RWPE2 (cell line): ENCODE measurements at places on chromosomes 3 and 15.
A peak's percentile ranks its signal among the peaks of the same experiment; 100 is the strongest.

DNA sequence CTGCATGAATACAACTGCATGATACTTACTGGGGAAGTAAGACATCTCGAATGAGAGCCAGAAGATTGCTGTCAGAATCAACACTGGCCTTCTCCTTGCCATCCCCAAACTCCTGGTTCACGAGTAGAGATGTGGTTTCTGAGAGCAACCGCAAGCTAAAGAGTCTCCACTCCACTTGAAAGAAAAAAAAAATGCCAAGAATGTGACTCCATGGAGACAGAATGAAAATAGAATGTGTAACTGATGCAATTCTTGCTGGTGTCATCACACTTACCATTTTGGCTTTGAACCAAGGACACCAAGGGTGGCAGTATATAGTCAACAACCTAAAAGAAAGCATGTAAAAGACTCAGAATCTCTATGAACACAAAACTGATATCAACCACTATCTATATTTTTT, 280.4 kb downstream of the ULK4 start:
- H3K4me1 ChIP-seq: peaks cover 5% of the 10 kb centered on the region
- no peak overlapping the region for H3K4me3 ChIP-seq
- H3K36me3 ChIP-seq: no peaks in the 10 kb centered on the region
- H3K27ac ChIP-seq: no peak overlapping the region
- H3K27me3 ChIP-seq: no peaks in the 10 kb centered on the region
- DNase-seq: no peak

DNA sequence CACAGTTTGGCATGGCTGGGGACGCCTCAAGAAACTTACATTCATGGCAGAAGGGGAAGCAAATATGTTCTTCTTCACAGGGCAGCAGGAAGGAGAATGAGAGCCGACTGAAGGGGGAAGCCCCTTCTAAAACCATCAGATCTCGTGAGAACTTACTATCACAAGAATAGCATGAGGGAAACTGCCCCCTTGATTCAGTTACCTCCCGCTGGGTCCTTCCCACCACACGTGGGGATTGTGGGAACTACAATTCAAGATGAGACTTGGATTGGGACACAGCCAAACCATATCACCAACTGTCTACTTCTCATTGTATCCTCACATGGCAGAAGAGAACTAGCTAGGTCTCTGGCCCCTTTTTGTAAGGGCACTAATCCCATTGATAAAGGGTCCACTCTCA, 30.5 kb downstream of the CCDC32 start:
- H3K4me3 ChIP-seq: no peak overlapping the region
- H3K36me3 ChIP-seq: no peaks in the 10 kb centered on the region
- DNase-seq: no peak

DNA sequence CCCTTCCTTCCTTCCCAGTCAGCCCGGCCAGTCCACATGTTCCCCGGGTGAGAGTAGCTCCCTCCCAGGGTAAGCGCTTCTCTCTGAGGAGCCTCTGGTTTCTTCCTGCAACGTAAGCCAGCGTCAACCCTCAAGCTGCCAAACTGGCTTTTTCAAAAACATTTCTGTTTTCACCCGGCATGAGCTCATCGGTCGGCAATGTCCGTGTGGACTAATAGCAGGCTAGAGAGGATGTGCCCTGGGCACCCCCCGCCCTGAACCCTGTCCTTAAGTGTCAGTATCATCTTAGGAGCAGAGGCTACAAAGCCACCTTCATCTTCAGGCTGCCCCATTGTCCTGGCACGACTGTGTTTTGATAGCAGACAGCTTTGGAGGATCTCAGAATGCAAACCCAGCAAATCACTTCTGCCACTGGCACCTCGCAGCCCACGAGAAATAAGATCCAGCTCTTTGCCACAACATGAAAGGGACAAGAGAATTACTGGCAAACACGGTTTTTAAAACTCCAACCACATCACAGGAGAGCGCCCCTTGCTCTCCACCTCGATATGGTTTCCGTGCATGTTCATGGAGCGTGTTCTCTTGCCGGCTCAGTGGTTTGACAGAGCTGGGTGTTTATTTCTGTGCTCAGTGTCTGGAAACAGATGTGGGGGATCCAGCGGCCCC, 9.9 kb downstream of the ALDH1A3 start:
- no peak overlapping the region for H3K4me3 ChIP-seq
- H3K27ac ChIP-seq: peak overlapping the region; percentile 30
- H3K4me1 ChIP-seq: peaks cover 12% of the 10 kb centered on the region
- peaks cover 100% of the 10 kb centered on the region for H3K36me3 ChIP-seq
- DNase-seq: peak; percentile 70

DNA sequence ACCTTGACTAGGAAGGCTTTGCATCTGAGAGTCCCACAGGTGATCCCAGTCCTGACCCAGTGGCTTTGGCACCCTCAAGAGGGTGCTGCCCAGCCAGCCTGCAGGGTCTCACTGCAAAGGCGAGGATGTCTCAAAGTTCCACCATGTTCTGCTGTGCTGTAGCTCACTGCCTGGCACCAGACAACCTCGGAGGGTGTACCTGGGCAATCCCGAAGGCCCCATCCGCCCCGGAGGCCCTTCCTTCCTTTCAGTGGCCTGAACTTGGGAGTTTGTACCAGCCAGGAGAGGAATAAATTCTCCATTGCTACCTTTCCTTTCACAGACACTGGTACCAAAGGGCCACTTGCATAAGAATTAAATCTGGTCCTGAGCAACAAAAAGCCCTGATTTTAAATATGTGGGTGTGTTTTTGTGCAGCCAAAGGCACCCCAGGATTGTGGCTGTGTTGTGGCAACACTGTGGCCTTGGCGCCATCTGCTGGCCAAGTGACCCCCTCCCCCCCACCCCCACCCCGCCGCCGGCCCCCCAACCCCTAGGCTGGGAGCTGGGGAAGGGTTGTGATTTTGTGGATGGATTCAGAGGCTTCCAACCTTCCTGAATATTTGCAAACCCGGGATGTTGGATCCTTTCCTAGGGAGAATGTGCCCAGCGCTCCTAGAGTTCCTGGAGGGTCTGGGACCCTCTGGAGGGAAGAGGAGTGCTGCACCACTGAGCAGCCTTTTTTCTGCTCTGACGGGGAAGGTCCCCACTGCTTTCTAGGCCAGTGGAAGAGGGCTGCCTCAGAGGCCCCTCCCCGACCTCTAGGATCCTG, 9.7 kb upstream of the PTPN23 start:
- H3K4me1 ChIP-seq: no peaks in the 10 kb centered on the region
- no peaks in the 10 kb centered on the region for H3K36me3 ChIP-seq
- no peak overlapping the region for H3K27ac ChIP-seq
- H3K4me3 ChIP-seq: no peak overlapping the region

GRCh38 chr3:117019082-117019713, 309.6 kb downstream of the TUSC7 start:
- H3K27me3 ChIP-seq: peaks cover 4% of the 10 kb centered on the region
- no peak overlapping the region for H3K4me3 ChIP-seq
- no peak for DNase-seq
- H3K27ac ChIP-seq: no peak overlapping the region
- no peaks in the 10 kb centered on the region for H3K36me3 ChIP-seq

- H3K27ac ChIP-seq: no peak overlapping the region
- peaks cover 99% of the 10 kb centered on the region for H3K36me3 ChIP-seq
- H3K27me3 ChIP-seq: no peaks in the 10 kb centered on the region
- H3K4me1 ChIP-seq: peaks cover 18% of the 10 kb centered on the region
- H3K4me3 ChIP-seq: no peak overlapping the region
These were observed 8.1 kb downstream of the WDR82 start for GRCh38 chr3:52270252-52270754.

- no peaks in the 10 kb centered on the region for H3K27me3 ChIP-seq
- H3K27ac ChIP-seq: no peak overlapping the region
- no peaks in the 10 kb centered on the region for H3K4me1 ChIP-seq
- DNase-seq: no peak
These were observed 55.2 kb downstream of the PPM1L start for GRCh38 chr3:160811237-160811548.

DNA sequence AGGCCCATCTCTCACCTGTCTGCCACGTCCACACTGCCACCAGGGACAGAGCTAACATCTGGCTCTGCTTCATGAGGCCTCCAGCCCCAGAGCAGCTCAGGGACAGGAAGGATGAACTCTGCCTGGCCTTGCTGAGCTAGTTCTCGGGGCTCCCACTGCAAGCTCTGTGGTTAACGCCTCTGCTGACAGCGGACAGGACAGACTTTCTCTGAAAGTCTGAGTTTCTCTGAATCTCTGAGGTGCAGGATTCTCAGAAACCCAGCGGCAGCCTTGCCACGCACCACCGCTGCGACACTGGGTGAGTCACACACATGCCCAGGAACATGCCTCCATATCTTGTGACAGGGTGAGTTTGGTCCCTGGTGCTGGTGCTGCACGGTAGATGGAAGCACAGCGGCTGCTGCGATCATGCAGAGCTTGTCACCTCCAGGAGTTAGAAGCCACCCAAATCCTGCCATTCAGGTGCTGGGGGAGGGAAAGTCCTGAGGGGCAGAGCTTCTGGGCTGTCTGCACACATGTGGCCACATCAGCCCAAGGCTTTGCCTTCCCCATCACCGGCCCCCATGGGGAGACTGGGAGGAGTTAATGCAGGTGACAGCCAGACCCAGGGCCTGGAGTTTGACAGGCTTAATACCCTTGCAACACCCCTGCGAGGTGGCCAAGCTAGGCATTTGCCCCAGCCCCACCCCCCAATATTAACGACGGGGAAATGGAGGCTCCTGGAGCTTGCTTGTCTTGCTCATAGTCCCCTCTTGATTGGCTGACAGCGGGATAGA, 267.0 kb downstream of the PLCL2 start:
- no peak overlapping the region for H3K4me3 ChIP-seq
- no peak overlapping the region for H3K27ac ChIP-seq
- DNase-seq: no peak
- H3K4me1 ChIP-seq: no peaks in the 10 kb centered on the region
- no peaks in the 10 kb centered on the region for H3K36me3 ChIP-seq

DNA sequence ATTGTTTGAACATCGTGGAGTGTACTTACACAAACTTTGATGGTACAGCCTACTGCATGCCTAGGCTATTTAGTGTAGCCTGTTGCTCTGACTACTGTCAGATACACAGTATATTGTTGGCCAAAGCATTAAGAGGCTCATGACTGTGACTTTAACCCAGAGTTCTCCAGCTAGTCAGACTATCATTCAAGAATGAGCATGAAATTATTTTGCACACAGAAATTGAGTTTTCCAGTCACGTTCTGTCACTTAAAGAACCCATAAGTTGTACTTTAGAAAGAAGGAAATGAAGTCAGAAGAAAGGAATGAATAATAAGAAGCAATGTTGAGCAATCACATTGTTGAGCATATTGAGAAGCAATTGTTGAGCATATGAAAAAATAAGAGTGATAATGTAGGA, 37.6 kb upstream of the SLC22A13 start:
- H3K27me3 ChIP-seq: no peaks in the 10 kb centered on the region
- H3K27ac ChIP-seq: peak overlapping the region; percentile 65
- no peak for DNase-seq
- H3K36me3 ChIP-seq: peaks cover 91% of the 10 kb centered on the region
- H3K4me3 ChIP-seq: no peak overlapping the region

- H3K36me3 ChIP-seq: no peaks in the 10 kb centered on the region
- H3K27me3 ChIP-seq: no peaks in the 10 kb centered on the region
- H3K4me1 ChIP-seq: no peaks in the 10 kb centered on the region
- no peak for DNase-seq
These were observed 113.4 kb downstream of the ZNF280D start for GRCh38 chr15:56619887-56620286.

GRCh38 chr15:85730001-85730820, 64.5 kb downstream of the KLHL25 start:
- H3K4me3 ChIP-seq: no peak overlapping the region
- no peaks in the 10 kb centered on the region for H3K4me1 ChIP-seq
- no peaks in the 10 kb centered on the region for H3K27me3 ChIP-seq
- DNase-seq: no peak

- no peaks in the 10 kb centered on the region for H3K27me3 ChIP-seq
- H3K4me3 ChIP-seq: no peak overlapping the region
- no peaks in the 10 kb centered on the region for H3K4me1 ChIP-seq
- DNase-seq: no peak
- H3K27ac ChIP-seq: no peak overlapping the region
- no peaks in the 10 kb centered on the region for H3K36me3 ChIP-seq
These were observed 7.6 kb upstream of the THBS1 start for GRCh38 chr15:39573287-39573686.

GRCh38 chr3:99396651-99397275, 241.6 kb upstream of the COL8A1 start:
- no peaks in the 10 kb centered on the region for H3K36me3 ChIP-seq
- peak overlapping the region; percentile 94 for H3K27ac ChIP-seq
- peaks cover 28% of the 10 kb centered on the region for H3K4me1 ChIP-seq
- no peak for DNase-seq
- H3K4me3 ChIP-seq: no peak overlapping the region

DNA sequence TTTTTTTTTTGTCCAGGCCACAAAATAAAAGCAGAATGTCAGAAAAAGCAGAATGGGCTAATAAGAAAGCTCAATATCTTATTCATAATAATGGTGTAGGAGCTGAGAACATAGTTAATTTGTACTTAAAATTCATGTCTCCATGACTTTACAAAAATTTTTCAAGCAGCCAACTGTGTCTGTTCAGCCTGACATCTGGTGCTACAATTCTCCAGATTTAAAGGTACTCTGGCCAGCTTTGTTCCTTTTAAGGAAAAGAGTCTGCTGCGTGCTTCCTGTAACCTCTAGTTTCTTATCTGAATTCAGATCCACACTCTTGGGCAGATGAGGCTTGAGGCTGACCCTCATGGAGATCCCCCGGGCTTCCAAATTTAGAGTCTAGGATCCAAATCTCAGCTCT, 8.7 kb upstream of the RFX7 start:
- no peak for DNase-seq
- H3K36me3 ChIP-seq: no peaks in the 10 kb centered on the region
- H3K27ac ChIP-seq: no peak overlapping the region
- no peaks in the 10 kb centered on the region for H3K27me3 ChIP-seq
- no peaks in the 10 kb centered on the region for H3K4me1 ChIP-seq

- no peak for DNase-seq
- no peak overlapping the region for H3K4me3 ChIP-seq
- peaks cover 4% of the 10 kb centered on the region for H3K27me3 ChIP-seq
- H3K4me1 ChIP-seq: no peaks in the 10 kb centered on the region
These were observed 861.7 kb upstream of the NR2F2 start for GRCh38 chr15:95468820-95469219.

DNA sequence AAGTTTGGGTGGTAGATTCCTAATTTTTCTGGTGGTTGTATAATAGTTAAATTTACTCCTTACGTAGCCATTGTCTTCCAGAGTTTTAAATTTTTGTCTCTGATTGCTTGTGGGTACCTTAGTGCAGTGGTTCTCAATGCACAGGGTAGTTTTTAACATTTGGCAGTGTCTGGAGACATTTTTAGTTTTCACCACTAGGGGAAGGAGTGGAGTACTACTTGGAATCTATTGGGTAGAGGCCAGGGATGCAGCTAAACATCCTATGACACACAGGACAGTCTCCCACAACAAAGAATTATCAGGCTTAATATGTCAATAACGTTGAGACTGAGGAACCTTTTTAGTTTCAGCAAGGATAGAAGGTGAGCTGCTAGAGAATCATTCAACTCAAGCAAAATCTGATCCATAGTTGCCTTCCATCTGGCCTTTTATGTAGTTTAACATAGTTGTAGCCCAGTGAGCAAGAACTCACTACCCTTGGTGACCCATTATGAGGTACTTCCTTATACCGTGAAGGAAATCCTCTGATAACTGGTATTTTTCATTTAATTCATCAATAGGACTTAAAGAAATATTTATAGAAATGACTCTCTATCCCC, 8.6 kb upstream of the STX19 start:
- DNase-seq: no peak
- no peaks in the 10 kb centered on the region for H3K27me3 ChIP-seq
- H3K27ac ChIP-seq: no peak overlapping the region
- no peaks in the 10 kb centered on the region for H3K4me1 ChIP-seq

GRCh38 chr3:84066915-84067314, 891.9 kb upstream of the CADM2 start:
- no peak for DNase-seq
- no peaks in the 10 kb centered on the region for H3K36me3 ChIP-seq
- no peak overlapping the region for H3K27ac ChIP-seq
- H3K27me3 ChIP-seq: no peaks in the 10 kb centered on the region
- H3K4me1 ChIP-seq: no peaks in the 10 kb centered on the region
